ENCODE measurements at places on chromosomes 7 and 10.

- no peak for DNase-seq
Measured at GRCh38 chr7:4683043-4683883, 1.2 kb downstream of the FOXK1 start.

GRCh38 chr7:88628363-88629085 is 131.0 kb upstream of the ZNF804B start:
- DNase-seq, result no peak

DNA sequence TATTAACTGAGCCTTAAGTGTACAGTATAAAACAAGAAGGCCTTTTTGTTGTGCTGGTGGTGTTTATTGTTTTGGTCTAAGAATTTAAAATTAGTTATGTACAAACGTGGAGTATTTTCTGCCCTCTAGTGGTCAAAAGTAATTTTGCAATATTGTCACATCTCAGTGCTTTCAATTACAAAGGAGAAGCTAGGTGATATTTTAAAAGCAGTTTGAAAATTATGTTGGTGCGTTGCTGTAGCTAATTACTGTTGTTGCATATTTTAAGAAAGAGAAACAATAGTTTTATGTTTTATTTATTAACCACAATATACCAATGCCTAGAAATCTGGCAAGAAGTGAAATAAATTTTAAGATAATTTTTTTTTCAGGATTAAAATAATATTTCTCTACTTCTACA is 11.4 kb downstream of the NPVF start:
- DNase-seq, result no peak

DNA sequence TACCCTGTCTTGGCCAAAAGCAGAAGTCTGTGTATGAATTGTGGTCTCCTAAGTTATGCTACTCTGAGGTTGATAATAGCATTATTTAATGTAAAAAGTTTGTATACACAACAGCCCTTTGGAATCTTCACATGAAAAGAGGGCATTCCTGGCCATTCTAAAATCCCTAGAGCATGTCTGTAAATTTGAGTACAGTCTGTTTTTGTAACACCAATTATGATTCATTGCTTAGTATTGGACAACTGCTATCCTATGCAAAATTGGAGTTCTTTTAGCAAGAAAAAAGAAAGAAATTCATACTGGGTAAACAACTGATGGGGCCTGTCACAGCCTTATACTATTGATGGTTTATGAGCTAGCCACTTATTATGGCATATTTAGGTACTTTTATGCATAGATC is 10.2 kb downstream of the CUTC start:
- no peak for DNase-seq

DNA sequence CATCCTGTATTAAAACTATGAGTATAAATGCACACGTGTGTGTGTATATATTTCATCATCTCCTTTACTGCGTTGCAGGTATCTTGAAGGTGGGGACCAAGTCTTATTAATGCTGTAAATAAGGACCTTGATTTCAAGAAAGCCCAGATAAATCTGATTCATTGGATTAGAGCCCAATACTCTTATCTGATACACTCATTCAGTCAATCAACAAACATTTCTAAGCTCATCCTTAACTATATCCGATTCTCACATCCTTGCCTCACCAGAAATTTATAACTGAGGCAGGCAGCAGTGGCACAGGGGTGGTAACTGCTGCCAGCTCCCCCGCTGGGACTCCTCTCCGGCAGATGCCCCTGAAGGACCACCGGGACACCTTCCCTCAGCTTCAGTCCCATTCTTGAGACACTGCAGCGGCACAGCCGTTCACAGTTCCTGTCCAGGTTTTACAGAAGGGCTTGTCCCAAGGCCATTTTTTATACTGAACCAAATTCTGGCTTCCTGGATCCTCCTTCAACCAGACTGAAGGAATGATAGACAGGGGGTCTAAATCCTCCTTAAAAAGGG is 54.0 kb downstream of the BRI3 start:
- no peak for DNase-seq

DNA sequence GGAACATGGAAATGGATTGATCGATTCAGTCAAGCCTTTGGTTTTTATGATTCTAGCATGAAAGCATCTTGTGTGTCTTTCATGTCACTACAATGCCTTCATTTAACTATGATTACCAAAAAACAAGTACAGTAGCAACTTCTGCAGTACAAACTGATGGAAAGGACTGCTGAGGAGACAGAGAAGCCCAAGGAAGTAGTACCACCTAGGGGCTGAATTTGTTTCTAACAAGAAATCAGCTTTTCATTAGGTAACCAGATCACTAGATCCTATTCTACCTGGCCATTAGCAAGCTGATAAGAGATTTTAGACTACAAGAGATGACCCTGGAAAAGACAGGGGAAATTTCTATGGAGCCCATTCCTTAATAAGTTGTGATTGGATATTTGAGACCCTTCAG is 3.2 kb upstream of the IFIT1 start:
- no peak for DNase-seq

DNA sequence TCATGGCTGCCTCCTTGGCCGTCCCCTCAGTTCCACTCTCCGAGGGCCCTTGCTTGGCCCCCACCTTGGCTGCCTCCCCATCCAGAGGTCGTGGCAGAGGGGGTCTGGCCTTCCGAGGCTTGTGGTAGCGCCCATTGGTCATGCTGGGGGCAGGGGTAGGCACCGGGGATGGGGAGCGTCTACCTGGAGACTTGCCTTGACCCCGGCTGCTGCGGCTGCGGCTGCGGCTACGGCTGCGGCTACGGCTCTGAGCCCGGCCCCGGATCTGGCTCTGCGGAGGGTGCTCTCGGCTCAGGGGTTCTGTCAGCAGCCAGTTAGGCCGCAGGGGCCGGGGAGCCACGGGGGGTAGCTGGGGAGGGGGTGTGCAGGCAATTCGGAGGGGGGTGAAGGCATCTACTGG is 10.7 kb downstream of the LZTS2 start:
- DNase-seq, result no peak

DNA sequence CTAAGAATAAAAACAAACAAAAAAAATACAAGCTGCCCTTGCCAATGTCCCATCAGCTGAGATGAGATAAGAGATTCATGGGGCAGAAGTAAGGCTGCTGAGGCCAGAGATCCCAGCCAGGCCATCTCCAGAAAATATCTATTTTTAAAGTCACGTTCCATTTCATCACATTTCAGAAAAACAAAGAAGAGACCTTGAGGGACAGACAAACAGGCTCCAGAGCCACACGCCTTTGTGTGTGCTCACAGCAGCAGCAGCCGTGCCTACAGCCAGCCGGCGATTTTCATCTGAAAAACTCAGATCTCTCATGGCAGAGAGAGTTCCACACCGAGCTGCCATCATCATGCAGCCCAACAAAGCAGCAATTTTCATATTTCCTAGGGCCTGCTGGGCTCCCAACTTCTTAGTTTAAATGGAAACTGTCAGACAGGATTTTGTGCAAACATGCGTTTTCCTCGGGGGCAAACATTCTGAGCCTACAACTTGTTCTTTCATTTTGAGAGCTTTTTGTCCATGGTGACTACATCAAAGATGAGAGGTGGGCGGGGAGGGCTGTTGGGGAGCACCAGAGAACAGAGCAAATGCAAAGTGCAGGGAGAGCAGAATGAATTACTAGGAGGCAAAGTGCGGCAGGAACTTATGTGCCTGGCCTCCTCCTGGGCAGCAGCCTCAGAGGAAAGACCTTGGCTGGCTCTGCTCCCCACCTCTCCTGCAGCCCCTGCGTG is 38.8 kb downstream of the DLG5 start:
- DNase-seq, result no peak

DNA sequence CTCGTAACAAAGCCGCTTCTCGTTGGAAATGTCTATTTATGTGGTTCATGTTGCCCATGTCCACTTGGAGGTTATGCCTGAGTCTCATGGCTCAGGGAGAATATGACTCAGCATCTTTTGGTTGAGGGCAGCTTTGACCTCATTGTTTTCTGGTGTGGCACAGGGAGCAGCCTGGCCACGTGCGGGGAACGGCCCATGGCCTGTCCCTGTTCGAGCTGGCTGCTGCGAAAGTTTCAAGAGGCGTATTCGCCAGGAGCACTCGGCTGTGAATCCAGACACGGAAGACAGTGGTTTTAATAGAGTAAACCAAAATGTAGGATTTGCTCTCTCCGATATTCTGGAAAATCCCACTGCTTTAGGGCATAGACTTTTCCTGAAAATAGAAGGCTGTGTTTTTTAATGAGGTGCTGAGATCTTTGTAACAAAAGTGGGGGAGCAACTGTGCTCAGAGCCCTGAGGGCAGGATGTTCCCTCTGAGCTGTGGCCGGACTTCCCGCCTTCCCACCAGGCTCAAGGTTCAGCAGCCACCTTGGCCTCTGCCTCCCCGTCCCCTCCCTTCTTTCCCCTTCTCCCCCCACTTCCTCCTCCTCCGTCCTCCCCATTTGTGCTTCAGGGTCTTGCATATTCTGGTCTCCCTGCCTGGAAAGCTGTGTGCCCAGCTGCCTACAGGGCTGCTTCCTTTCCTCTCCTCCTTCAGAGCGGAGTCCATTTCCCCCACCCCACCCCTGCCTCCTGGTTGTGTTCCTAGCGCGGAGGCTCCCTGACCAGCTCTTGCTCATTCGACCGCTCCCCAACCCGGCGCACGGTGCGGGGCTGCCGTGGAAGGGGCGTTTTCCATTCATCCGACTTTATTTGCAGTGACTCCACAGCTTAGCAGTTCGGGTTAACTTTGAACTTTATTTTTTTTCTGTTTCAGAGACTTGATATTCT is 642.0 kb downstream of the SDK1 start:
- no peak for DNase-seq

DNA sequence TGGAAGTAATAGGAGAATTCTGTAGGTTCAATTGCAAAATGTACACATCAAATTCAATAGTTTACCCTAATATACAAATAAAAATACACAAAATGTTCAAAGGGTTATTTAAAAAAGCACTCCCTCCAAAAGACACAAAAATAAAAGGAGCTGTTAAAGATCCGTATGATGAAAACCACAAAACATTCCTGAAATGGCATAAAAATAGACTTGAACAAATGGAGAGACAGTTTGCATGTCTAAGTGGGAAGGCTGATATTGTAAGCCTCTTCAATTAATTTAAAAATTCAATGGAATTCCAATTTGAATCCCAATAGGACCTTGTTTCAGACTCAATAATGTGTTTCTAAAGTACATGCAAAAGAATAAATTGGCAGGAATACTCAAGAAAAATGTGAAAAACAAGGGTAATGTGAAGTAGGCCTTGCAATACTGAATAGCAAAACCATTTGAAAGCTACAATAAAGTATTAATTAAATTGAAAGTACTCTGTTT is 38.0 kb upstream of the INSYN2A start:
- DNase-seq, result no peak

DNA sequence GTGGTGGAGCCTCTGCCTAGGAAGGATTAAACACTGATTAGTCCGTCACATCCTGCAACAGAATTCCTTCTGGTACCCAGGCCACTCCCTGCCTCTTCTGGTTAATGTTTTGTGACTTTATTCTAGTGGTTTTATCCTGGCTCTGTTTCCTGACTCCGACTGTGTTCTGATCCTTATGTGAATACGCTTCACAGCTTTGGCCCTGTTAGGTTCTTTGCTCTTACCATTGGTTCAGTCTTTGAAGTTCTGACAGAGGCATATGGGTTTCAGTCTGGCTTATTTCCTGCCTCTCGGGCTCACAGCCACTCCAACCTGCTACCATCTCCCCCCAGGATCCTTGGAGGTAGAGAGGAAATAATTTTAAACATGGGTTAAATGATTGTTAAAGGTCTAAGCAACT is 23.2 kb upstream of the FGL2 start:
- DNase-seq, result no peak

DNA sequence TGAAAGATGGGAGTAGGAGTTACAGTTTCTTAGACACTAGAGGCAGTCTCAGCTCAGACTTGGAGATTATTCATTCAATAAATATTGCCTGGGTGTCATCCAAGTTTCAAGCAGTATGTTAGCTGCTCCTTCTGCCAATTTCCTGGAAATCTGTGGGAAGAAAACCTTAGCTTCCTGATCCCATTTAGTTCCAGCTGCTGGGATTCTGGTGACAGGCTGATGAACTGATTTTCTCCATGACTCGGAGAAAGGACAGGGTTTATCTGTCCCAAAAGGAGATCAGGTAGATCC is 95.8 kb downstream of the CLEC2L start:
- no peak for DNase-seq

GRCh38 chr10:115624448-115624847 is 531.3 kb downstream of the ATRNL1 start:
- no peak for DNase-seq

DNA sequence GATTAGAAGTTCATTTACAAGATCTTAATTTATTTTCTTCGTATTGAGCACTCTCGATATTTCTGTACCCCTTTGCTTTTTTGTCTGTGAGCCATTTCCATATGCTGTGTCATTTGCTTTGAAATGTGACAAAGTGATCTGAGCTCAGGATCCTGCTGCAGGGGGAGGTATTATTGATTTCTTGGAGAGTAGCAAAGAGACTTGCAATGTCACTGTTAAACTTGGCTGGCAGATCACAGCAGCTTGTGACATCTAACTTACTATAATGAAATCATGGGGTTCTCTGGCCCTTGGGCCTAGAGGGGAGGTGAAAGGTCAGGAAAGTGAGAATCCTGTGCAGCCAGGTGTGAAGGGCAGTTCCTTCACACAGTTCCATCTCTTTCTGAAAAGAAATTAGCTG is 923.4 kb downstream of the REEP3 start:
- DNase-seq, result no peak

- DNase-seq, result no peak
Measured at GRCh38 chr7:46853451-46853850, 728.5 kb downstream of the TNS3 start.

DNA sequence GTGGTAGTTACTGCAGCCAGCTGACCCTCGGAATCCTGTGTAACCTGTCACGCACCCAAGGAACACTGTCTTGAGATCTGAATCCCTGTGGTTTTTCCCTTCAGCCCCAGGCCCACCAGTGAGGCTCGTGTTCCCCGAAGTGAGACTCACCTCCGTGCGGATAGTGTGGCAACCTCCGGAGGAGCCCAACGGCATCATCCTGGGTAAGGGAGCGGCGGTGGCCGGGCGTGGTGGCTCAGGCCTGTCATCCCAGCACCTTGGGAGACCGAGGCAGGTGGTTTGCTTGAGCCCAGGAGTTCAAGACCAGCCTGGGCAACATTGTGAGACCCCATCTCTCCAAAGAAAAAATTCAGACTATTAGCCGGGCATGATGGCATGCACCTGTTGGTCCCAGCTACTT is 549.9 kb upstream of the FOXK1 start:
- no peak for DNase-seq

DNA sequence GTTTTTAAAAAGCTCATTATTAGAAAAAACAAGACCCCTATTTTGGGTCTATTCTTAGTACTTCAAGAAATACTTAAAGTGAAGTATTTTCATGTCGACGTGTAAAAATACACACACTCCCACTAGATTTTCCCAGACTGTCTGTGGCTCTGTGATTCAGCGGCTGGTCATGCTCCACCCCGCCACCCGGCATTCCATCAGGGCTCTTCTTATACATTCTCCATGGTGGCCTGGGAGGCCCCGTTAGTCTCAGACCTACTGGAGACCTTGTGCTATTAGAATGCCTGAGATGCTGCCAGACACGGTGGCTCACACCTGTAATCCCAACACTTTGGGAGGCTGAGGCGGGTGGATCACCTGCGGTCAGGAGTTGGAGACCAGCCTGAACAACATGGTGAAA is 13.1 kb downstream of the TECPR1 start:
- DNase-seq, result no peak

GRCh38 chr7:78164459-78164858 is 365.9 kb downstream of the PHTF2 start:
- DNase-seq, result no peak

Measured in stimulated activated CD8-positive, alpha-beta memory T cell treated with anti-CD3 and anti-CD28 coated beads, Interleukin-7, amount 100 ng/mL, for 1 hour (primary cell).